ENCODE measurements at places on chromosomes 3 and 15. TPM values are rescaled to one million over a fixed set of nuclear protein-coding genes. Genes with fewer than 3 reads are reported as not detected.

DNA sequence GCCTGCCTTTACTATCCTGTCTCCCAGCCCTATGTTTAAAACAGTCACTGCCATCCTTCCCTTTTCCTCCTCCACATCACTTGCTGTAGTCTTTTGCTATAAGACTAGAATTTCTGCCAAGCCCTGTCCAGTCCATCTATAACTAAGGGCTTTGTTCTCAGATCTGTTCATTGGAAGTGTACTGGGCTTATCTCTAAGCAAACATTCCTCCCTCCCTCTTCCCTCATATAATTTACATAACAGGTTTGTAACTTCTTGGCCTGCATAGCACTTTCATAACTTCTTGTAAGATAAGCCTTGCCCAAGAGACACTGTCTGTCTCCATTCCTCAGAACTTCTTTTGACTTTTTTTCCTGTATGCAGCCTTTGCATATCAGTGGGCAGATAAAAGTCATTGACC lies 16.7 kb downstream of the TPRG1 start:
- H3K4me1 ChIP-seq = peaks cover 20% of the 10 kb centered on the region
- no peaks in the 10 kb centered on the region for H3K36me3 ChIP-seq
- peak overlapping the region; percentile 86 for H3K27ac ChIP-seq

- DNase-seq = no peak
- no peaks in the 10 kb centered on the region for H3K27me3 ChIP-seq
- no peak overlapping the region for H3K27ac ChIP-seq
- no peaks in the 10 kb centered on the region for H3K36me3 ChIP-seq
- no peak overlapping the region for H3K4me3 ChIP-seq
Observed at GRCh38 chr15:75644376-75644775, 3.3 kb upstream of the SNX33 start.

- no peaks in the 10 kb centered on the region for H3K27me3 ChIP-seq
- no peaks in the 10 kb centered on the region for H3K4me1 ChIP-seq
Observed at GRCh38 chr15:41096178-41096577, 19.9 kb downstream of the INO80 start.

DNA sequence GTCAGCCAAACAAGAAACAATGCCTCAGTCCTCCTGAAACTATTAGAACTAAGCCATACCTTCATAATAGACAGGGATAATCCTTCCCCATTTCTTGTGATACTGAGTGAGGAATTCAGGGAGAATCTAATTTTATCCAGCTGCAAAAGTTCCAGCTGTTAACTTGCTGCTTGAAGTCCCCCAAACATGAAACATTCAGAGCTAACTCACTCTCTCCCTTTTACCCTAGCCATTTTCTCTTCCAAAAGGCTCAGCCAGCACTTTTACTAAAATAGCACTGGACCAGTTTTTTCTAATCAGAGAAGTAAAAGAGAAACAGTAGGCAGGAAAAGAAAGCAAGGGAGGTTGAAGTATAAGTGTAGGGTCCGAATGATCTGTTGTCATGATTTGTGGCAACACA lies 268.1 kb downstream of the TAFA4 start:
- no peaks in the 10 kb centered on the region for H3K27me3 ChIP-seq
- no peaks in the 10 kb centered on the region for H3K36me3 ChIP-seq
- no peaks in the 10 kb centered on the region for H3K4me1 ChIP-seq
- H3K27ac ChIP-seq = no peak overlapping the region
- no peak for DNase-seq

DNA sequence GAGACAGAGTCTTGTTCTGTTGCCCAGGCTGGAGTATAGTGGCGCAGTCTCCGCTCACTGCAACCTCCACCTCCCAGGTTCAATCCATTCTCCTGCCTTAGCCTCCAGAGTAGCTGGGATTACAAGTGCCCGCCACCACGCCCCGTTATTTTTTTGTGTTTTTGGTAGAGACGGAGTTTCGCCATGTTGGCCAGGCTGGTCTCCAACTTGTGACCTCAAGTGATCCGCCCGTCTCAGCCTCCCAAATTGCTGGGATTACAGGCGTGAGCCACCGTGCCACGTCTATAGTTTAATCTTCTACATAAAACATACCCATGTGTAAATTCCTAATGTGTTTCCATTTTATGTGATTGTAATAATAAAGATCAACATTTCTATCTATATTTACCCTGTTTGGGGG lies 1.7 kb downstream of the GALK2 start:
- peaks cover 17% of the 10 kb centered on the region for H3K4me1 ChIP-seq
- H3K36me3 ChIP-seq = no peaks in the 10 kb centered on the region
- peak overlapping the region; percentile 97 for H3K27ac ChIP-seq
- DNase-seq = no peak

DNA sequence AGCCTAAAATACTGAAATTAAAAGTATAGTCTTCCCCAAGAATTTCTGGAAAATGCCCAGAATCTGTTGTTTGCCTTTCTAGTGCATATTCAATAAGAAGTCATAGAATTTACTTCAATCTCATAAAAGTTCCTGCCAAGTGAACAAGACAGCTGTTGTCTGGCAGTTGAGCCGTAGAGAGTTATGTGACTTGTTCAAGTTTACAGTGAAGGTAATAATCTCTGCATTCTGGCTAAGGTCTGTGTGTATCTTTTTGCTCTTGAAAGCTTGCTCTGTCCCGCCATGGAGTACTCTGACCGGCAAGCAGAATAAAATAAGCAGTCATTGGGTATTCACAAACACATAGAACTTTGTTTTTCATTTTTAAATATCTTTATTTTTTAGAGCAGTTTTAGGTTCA lies 77.8 kb downstream of the GHSR start:
- no peak for DNase-seq
- H3K4me1 ChIP-seq = no peaks in the 10 kb centered on the region
- no peak overlapping the region for H3K27ac ChIP-seq
- H3K27me3 ChIP-seq = no peaks in the 10 kb centered on the region
- no peak overlapping the region for H3K4me3 ChIP-seq

GRCh38 chr15:82139823-82140268 lies 94.0 kb upstream of the MEX3B start:
- peak; percentile 22 for DNase-seq
- no peaks in the 10 kb centered on the region for H3K27me3 ChIP-seq
- no peak overlapping the region for H3K4me3 ChIP-seq

GRCh38 chr3:183688874-183689273 lies 8.7 kb upstream of the YEATS2 start:
- H3K27me3 ChIP-seq = no peaks in the 10 kb centered on the region
- H3K27ac ChIP-seq = no peak overlapping the region
- H3K4me1 ChIP-seq = no peaks in the 10 kb centered on the region
- no peaks in the 10 kb centered on the region for H3K36me3 ChIP-seq

DNA sequence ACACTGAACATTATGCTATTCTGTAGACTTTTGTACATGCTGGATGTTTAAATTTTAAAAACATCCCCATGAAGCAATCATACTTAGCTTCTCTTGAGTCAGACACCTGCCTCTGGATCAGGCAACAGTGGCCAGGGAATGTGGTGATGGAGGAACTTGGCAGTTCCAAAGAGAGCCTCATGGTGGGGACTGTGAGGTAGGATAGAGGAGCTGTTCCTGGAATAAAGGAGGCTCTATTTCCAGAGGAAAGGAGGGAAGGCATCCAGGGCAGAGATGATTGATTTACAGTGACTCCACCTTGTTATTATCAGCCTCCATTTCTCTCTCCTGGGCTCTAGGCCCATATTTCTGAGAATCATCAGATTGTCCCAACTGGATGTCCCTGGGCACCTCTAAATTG lies 35.0 kb upstream of the ABHD17C start:
- H3K4me1 ChIP-seq = peaks cover 10% of the 10 kb centered on the region
- no peak overlapping the region for H3K4me3 ChIP-seq
- no peaks in the 10 kb centered on the region for H3K36me3 ChIP-seq
- peak; percentile 61 for DNase-seq
- no peak overlapping the region for H3K27ac ChIP-seq

DNA sequence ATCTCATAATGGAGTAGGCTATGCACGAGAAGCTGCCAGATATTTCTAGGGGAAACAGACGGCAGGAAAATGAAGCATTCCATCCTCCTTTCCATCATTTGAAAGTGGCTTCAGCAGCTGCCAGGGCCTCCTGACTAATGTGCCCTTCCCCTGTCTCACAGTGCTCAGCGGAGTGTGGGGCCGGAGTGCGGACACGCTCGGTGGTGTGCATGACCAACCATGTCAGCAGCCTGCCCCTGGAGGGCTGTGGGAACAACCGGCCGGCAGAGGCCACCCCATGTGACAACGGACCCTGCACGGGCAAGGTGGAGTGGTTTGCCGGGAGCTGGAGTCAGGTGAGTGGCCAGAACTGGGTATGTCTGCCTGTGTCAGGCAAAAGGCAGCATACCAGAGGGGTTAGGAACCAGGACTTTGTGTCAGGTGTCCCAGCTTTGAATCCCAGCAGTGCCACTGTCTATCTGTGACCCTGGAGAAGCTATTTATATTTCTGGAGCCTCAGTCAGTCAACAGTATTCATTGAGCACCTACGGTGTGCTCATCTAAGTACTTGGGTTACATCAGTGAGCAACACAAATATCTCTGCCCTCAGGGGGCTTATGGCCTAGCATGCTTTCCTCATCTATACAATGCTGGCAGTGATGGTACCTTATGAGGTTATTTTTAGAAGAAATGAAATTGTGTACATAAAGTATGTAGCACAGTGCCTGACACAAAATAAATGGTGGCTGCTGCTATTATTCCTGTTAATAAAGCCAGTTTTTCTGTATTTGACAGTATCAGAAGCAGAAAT lies 52.4 kb upstream of the NR2E3 start:
- no peak overlapping the region for H3K4me3 ChIP-seq
- no peak for DNase-seq
- no peaks in the 10 kb centered on the region for H3K36me3 ChIP-seq
- no peaks in the 10 kb centered on the region for H3K27me3 ChIP-seq
- peaks cover 23% of the 10 kb centered on the region for H3K4me1 ChIP-seq

DNA sequence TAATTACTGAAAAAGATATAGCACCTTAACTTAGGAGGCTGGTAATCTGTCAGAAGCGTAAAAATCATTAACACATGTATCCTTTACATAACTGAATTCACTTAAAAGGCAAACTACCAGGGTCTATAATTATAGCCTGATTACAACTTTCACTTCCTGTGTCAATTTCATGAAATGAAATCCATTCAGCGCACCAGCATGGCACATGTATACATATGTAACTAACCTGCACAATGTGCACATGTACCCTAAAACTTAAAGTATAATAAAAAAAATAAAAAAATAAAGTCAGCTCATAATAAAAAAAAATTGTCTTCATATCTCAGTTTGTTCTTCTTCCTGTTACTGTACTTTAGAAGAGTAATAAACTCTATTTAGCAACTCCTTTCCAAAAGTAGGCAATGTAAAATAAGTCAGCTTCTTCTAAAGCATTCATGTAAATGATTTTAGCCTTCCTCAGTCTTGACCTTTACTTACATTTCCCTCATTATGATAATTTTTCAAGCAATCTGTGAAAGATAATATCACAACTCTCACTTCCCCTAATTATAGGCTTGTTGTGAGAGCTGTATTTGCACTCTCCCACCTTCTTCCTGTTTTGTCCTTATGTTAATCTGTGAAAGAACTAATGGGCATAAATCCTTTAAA lies 50.1 kb downstream of the KBTBD8 start:
- no peak overlapping the region for H3K27ac ChIP-seq
- no peak overlapping the region for H3K4me3 ChIP-seq
- no peak for DNase-seq
- H3K36me3 ChIP-seq = no peaks in the 10 kb centered on the region
- H3K27me3 ChIP-seq = no peaks in the 10 kb centered on the region

DNA sequence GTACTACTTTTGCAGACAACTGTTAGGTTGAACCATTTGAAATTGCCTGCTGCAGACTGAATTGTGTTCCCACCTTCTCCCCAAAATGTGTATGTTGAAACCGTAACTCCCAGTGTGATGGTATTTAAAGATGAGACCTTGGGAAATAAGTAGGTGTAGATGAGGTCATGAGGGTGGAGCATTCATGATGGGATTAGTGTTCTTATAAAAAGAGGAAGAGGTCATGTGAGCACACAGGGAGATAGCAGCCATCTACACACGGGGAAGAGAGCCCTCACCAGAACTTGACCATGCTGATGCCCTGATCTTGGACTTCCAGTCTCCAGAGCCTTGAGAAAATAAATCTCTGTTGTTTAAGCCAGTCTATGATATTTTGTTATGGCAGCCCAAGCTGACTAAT lies 17.4 kb upstream of the FHIT start:
- H3K27me3 ChIP-seq = no peaks in the 10 kb centered on the region
- H3K36me3 ChIP-seq = no peaks in the 10 kb centered on the region
- H3K4me3 ChIP-seq = no peak overlapping the region
- no peak overlapping the region for H3K27ac ChIP-seq

Gene UROC1
- total RNA-seq = not detected

Gene EHHADH
- 25.0 TPM for total RNA-seq

Gene MYL3
- 13.8 TPM for total RNA-seq

Data from Caco-2 (cell line).